ENCODE measurements at places on chromosomes 12 and 14.

GRCh38 chr14:98685725-98686124 lies 586.3 kb downstream of the BCL11B start:
- DNase-seq = no peak

DNA sequence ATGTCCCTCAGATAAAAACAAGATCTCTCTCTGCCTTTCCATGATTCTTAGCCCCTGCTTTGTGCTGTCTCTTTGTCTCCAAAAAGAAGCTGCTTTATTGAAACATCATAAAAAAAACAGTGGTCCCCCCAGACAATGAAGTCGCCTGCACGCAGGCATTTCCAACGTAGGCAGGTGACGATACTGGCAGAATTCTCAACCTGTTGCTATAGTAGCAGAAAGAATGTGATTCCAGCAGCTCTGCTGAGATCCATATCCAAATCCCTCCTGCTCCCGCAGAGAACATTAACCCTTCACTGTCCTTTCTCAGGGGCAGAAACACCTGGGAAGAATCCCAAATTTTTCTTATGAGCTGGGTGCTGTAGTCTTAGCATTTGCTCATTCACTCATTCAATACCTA lies 84.8 kb downstream of the STON2 start:
- DNase-seq = no peak

DNA sequence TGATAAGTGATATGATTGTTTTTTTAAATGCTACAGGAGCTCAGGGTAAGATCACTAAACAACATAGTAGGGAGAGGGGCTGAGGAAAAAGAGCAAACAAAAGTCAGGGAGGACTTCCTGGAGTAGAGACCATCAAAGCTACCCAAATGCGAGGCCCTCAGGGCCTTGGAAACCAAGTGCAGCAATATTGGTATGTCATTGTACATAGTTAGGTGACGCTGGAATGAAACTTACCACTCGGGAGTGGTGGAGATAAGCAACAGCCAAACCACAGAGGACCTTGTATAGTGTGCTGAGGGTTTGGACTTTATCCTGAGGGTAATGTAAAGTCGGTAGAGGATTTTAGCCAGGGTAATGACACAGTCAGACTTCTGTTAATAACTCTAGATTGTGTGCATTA lies 13.8 kb downstream of the KITLG start:
- no peak for DNase-seq

- DNase-seq = no peak
These were observed 19.0 kb downstream of the ATXN2 start for GRCh38 chr12:111580119-111580425.

DNA sequence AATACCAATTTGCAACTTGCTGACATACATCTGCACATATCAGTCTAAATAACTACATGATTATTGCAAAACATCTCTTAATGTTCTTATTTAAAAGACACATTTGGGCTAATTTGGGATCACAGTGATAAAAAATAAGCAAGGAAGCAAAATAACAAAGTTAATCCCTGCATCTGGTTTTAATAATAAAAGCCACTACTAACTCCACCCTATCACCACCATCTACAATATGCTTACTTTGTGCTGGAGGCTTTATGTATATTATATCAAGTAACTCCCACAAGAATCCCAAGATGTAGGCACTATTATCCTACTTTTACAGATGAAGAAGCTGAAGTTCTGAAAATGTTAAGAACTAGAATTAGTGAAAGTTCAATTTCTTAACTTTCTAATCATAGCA lies 45.7 kb downstream of the TAOK3 start:
- no peak for DNase-seq

DNA sequence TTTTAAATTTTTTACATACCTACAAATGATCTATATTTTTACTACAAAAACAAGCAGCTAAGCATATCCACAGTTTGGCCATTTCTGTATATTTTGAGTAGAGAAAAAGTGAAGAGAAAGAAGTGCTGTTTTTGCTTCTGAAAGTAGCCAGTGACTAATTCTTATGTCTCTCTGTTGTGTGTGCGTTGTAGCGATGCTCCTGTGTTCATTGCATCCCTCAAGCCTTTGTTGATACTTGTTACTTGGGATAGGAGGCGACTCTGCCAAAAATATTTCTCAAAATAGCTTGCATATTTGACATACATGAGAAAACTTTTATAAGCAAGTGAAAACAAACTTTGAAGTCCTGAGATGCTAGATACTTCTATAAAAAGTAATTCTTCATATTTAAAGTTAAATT lies 714.1 kb downstream of the FSCB start:
- DNase-seq = no peak

DNA sequence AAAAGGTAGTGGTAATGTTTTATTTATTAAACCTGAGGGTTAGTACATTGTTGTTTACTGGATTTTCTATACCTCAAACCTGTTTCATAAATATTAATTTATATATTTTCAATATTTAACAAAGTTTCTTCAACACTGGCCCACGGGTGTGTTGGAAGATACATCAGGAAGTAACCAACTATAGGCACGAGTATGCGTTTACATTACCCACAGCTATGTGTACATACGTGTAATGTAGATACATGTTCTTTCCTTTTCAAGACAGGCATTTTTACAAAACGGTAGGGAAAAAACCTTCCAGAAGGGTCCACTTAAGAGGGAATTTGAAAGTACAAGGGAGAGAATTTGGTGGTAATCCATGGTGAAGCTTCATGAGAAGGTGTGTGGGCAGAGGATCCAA lies 17.8 kb upstream of the KCNA1 start:
- no peak for DNase-seq

- DNase-seq = no peak
These were observed 13.4 kb upstream of the CELA1 start for GRCh38 chr12:51359851-51360250.

GRCh38 chr14:87542288-87542687 lies 450.7 kb downstream of the GALC start:
- DNase-seq = no peak

- DNase-seq = no peak
These were observed 46.2 kb downstream of the WSCD2 start for GRCh38 chr12:108175310-108175709.

- DNase-seq = no peak
These were observed 141.9 kb downstream of the NUBPL start for GRCh38 chr14:31703056-31703455.

- DNase-seq = no peak
These were observed 174.9 kb downstream of the FOXN3 start for GRCh38 chr14:89241934-89242651.
